Activated CD4-positive, alpha-beta T cell treated with anti-CD3 and anti-CD28 coated beads, Interleukin-2, amount 50 U/mL, for 16 hours (primary cell): ENCODE measurements at places on chromosomes 2 and 18.

GRCh38 chr2:63051795-63052333, 1.2 kb downstream of the OTX1 start:
- DNase-seq: no peak

- no peak for DNase-seq
These were observed 102.7 kb downstream of the ZNF516 start for GRCh38 chr18:76392349-76392748.

DNA sequence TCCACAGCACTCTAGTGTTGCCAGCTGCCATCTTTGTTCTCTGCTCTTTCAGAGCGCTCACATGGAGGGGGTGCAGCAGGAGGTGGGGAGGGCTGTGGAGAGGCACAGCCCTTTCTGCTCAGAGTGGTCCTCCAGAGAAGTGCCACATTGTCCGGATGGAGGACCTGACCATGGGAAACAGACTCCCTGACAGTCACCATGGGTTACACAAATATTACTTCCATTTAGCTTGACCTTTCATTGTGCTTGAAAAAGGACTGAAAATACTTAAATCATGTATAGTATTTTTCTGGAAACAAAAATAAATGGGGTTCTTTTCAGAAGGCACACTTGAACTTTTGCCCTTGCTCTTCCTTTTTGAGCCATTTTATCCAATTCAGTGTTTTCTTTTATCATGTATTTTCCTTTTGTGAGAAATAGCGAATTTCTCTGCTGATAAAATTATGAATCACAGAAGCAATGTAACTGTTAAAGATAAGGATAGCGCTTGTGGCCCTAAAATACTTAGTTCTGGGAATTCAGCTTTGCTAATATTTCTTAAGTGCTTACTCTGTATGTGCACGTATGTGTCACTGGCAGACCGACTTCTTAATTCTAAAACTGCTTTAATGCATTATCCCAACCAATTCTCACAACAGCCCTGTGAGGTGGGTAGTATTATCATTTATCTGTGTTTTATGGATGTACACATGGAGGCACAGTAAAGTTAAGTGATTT, 34.2 kb downstream of the SPATS2L start:
- DNase-seq: no peak

- no peak for DNase-seq
These were observed 9.9 kb downstream of the KLHL23 start for GRCh38 chr2:169743549-169743948.

DNA sequence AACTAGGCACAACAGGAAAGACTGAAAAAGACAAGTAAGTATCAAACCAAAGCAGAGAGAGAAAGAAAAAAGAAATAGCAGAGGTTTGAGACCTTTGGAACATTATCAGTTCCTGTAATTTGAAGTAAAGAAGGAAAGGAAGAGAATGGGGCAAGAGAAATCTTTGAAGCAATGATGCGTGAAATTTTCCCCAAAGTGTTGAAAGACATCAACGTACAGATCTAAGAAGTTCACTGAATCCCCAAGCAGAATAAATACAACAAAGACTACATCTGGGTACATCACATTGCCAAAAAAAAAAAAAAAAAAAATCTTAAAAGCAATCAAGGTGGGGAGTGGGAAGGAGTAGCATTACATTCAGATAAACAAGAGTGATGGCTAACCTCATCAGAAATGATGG, 6.0 kb upstream of the SLC30A6 start:
- DNase-seq: no peak

DNA sequence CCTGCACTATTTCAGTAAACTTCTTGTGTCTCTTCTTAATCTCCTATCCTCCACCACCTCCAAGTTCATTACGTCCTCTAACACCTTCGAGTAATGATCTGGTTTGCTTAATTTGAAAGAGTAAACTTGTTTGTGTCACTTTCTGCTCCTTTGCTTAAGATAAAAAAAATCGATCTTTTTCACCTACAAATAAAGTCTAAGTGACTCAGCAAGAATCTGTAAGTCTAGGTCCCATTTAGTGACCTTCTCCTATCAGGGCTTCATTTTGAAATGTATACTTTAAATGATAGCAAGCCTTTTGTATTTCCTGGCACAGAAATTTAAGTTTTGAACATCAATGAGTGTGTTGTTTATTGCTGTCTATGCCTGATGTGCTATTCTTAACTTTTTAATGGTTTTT, 260.9 kb upstream of the TFPI start:
- DNase-seq: no peak

DNA sequence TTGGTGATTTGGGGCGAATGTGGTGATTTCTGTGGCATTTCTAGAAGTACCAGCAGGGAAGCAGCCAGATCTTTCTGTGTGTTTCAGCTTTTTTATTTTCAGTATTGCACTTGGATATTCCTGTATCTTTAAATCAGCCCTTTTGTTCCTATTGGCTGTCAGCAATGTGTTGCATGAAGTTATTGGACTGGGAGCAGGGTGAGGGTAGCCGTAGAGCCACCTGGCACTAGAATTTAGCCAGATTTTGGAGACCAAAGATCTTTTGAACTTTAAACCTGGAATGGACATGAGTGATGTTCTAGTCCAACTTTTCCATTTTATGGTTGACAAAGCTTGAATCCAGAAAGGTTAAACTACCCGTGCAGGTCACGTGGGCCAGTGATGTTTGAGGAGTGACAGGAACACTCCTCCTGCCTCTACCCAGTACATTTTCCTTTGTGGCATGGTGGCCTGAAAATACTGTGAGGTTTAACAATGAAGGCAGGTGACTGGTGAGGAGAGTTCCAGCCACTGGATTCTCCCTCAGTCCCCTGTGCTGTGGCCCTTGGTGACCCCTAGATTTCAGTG, 122.3 kb downstream of the NEDD4L start:
- no peak for DNase-seq

- DNase-seq: peak; percentile 18
These were observed 4.3 kb downstream of the IGFBP5 start for GRCh38 chr2:216690853-216691741.

- DNase-seq: no peak
These were observed 429.4 kb downstream of the MBD2 start for GRCh38 chr18:53795061-53795460.

- DNase-seq: peak; percentile 67
These were observed 207.5 kb downstream of the STK39 start for GRCh38 chr2:168039881-168040280.

GRCh38 chr2:219783359-219783975, 156.0 kb downstream of the SLC4A3 start:
- DNase-seq: no peak

GRCh38 chr2:30492619-30493018, 45.6 kb downstream of the LCLAT1 start:
- no peak for DNase-seq

DNA sequence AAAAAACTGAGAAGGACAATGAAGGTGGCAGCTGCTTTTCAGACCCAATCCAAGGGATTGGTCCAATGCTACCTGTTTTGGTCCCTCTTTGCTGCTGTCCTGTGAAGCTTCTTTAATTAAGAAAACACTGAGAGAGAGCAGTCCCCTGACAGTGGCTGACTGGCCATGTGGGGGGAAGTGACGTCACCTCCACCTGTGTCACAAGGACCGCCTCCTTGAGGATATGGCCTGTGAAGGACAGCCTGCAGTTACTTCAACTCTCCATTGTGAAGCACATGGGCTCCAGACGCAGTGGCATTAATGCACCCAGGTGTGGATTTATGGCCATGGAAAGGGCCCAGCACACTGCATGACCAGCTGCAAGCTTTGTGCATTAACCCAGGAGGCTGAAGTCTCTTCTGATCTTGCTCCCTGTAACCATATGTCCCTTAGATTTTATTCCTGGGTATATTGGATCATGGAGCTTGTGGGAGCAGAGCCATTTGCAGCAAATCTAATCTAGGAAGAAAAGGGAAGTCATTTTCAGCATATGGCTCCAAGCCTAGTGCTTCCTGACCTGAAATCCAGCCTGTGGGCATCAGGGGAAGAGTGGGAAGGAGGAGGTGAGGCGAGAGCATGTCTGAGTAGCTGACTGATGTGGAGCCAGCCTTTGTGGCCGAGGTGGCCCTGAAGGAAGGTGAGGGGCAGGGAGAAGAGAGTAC, 32.2 kb downstream of the KIF5C start:
- no peak for DNase-seq

DNA sequence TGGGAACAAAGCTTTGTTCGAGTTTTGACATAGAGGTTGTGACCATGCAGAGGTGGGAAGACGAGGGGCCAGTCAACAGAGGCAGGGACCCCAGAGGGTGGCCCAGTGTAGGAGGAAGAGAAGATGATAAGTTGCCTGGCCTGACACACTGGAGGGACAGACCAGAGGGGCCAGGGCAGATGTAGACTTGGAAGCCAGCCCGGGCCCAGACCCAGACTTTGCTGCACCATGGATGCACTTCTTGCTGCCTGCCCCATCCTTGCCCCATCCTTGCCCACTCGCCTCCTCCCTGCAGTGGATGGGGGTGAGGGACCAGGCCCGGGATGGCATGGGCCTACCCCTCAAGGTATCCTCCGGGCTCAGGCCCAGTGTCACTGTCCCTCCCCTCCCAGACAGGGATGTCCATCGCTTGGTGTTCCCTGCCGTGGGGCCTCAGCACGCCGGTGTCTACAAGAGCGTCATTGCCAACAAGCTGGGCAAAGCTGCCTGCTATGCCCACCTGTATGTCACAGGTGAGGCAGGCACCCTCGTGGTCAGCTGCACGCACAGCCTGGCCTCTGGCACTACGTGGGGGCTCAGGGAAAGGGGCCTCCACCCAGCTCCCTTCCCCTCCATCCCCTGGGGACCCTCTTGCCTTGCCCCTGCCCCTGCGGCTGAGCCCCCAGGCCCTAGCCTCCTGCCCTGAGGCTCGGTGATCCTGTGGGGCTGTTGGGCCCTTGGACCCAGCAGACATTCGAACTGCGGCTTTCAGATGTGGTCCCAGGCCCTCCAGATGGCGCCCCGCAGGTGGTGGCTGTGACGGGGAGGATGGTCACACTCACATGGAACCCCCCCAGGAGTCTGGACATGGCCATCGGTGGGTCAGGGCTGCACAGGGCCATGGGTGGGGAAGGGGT, 27.0 kb upstream of the GMPPA start:
- DNase-seq: no peak

GRCh38 chr2:43052204-43052943, 174.0 kb downstream of the ZFP36L2 start:
- no peak for DNase-seq

DNA sequence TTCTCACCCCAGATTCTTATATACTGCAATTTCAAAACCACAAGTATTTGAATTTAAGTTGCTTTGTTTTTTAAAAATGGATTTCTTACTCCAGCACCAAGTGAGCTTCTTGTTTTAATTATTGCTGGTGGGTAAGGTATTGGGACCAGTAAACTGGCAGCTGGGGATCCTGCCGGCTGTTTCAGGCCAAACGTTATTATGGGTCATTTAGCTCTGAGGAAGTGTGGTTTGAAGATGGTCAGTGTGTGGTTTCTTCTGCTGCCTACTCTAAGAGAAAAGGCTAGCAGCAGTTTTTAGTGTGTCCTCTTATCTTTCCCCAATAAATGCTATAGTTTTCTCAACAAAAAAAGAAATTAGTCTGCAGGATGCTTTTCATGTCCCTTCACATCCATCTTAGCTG, 30.6 kb downstream of the CFAP221 start:
- no peak for DNase-seq

DNA sequence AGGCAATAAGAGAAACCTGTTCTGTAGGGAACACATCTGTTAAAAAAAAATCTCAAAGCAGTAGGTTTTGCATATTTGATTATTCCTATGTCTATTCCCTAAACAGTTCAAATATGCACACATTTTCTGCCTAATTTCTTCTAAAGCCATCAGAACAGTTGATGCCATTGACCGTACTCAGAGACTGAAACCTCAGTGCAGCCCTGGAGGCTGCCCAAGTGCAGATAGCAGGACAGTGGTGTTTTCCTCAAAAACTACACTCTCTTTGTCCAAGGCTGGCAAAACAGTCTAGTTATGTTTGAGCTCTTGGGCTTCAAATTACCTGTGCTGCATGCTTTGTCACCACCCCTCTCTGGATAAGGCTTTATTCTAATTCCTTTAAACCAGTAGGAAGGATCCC, 23.3 kb upstream of the NFE2L2 start:
- no peak for DNase-seq

- peak; percentile 57 for DNase-seq
These were observed 27.7 kb upstream of the MAPRE3 start for GRCh38 chr2:26942543-26943295.

DNA sequence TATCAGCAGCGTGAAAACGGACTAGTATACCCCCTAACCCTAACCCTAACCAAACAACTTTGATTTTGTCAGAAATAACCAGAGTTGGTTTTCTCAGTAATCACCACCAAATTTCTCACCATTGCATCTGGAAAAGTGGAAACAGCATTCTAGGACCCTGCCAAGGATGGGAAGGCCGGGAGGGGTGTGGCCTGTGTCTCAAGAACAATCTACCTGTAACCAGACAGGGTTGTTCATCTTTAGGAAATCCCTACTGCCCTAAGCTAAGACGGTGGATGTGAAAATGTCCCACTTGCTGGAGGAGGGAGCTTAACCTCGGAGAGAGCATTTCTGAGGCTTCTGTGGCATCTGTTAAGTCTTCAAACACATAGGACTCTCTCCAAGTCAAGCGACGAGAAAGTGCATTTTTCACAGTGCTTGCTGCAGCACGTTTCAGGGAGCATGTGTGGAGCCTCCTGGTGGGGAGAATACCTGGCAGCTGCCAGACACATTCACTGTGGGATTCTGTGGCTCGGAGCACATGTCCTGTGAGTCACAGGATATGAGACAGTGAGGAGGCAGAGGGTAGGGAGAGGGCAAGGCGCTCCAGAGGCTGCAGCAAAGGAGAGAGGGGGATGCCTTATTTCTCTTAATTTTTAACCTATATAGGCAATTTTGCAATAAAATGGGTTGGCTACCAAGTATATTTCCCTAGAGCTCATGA, 207.5 kb downstream of the SPP2 start:
- peak; percentile 21 for DNase-seq

- no peak for DNase-seq
These were observed 23.3 kb downstream of the INHBB start for GRCh38 chr2:120369250-120369649.

DNA sequence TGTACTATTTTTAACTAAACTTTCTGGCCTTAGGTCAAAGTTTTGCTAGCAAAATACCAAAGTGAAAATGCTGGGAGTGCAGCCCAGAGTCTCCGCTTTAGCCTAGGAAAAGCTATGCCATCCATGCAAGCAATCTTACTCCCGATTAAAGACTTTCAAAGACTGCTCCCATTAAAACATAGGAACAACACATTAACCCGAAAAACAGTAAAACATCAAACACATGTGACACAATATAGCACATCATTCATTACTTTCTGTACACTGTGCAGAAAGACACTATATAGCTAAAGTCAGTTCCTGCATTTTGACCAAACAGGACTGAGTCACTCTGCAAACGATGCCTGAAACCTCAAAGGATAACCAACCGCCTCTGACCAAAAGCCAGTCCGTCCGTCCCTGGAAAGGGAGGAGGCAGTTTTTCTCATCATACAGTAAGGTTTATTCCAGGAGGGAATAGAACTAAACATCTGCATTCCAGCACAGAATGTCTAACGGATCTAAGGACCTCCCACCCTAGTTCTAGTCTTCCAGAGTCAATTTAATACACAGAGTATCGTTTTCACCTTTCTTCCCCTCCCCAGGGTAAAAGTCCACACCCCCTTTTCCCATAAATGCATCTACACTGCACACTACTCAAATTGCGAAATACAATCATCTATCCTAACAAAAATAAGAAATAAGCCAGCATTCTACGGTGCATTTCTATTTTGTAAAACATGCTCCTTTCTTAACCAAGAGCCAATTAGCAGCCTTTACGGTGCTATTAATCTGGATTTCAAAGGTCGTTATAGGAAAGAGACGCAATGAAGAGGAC, 1.7 kb downstream of the ROCK2 start:
- DNase-seq: peak; percentile 33

GRCh38 chr18:46040747-46041104, 31.3 kb downstream of the PSTPIP2 start:
- DNase-seq: no peak

- DNase-seq: no peak
These were observed 2045.3 kb upstream of the PIK3C3 start for GRCh38 chr18:39909706-39910105.

- no peak for DNase-seq
These were observed 273.1 kb downstream of the TSN start for GRCh38 chr2:122028371-122029100.
